ENCODE measurements at places on chromosomes 1 and 21.
A peak's percentile ranks its signal among the peaks of the same experiment; 100 is the strongest.

DNA sequence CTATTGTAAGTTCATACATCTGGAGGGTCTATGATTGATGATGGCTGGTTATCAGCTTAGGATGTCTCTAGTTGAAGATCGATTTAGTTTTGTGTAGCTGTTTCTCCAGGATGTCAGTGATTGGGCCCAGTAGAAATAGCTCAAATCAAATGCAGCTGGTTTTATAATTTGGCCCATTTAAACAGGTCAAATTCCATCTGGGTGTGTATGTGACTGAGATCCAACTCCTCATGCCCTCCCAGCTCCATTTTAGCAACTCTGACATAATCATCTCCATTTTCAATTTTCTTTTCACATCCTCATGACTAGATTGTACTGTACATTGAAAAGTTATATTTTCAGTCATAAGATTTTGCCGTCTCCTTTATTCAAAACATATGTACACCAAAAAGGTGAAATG is 99.2 kb downstream of the TPR start:
- no peak for DNase-seq

GRCh38 chr1:42146626-42147320 is 6.4 kb upstream of the GUCA2B start:
- DNase-seq, result peak; percentile 65

- peak; percentile 50 for DNase-seq
Observed at GRCh38 chr1:22416555-22417454, 34.8 kb upstream of the ZBTB40 start.

- DNase-seq, result no peak
Observed at GRCh38 chr1:11227106-11228077, 35.0 kb downstream of the MTOR start.

- no peak for DNase-seq
Observed at GRCh38 chr21:44867999-44868700, 5.3 kb downstream of the PTTG1IP start.

- no peak for DNase-seq
Observed at GRCh38 chr1:26020330-26020768, 1.2 kb upstream of the EXTL1 start.

GRCh38 chr1:230160957-230161771 is 94.1 kb downstream of the GALNT2 start:
- DNase-seq, result no peak

GRCh38 chr1:202130297-202130721 is 7.6 kb downstream of the GPR37L1 start:
- DNase-seq, result no peak

- DNase-seq, result no peak
Observed at GRCh38 chr1:201584471-201585092, 45.7 kb downstream of the NAV1 start.

GRCh38 chr1:61450454-61450853 is 274.5 kb downstream of the TM2D1 start:
- no peak for DNase-seq

DNA sequence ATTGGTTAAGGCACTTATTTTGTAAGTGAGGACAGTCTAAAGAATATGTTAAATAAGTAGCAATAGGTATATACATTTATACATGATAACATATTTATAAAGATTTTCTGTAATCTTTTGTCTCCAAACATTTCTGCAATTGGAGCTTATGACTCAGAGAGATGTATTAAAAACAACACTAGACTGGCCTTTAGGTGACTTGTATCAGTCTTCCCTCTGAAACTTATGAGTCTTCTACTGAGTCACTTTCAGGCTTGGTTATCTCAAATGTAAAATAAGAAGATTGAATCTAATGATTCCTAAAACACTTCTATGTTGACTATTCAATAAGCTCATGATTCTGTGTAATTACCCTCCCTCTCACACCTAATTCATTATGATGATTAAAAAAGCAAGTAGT is 672.6 kb upstream of the NEGR1 start:
- DNase-seq, result no peak

DNA sequence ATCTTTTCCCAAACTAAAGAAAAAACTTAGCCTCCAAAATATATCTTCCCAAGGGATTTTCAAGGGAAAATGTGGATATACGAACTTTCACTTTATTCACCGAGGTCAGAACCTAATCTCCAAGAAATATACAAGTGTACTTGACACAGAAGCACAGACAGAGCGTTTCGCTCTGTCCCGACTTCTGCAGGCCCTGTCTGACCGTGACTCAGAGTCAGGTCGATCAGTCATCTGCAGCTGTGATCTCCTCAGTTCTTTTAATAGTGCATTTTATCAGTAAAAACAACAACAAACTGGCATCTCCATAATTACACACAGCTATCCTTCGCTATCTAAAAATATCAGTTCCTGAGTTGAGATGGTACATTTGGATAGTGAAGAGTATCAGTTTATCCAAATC is 226.6 kb downstream of the TM2D1 start:
- no peak for DNase-seq

GRCh38 chr21:25857308-25858074 is 122.7 kb downstream of the GABPA start:
- no peak for DNase-seq

GRCh38 chr1:62628506-62628905 is 31.2 kb downstream of the ANGPTL3 start:
- DNase-seq, result no peak

- no peak for DNase-seq
Observed at GRCh38 chr1:55164906-55165305, 50.3 kb downstream of the USP24 start.

GRCh38 chr1:235351898-235352297 is 15.3 kb upstream of the TBCE start:
- DNase-seq, result no peak

DNA sequence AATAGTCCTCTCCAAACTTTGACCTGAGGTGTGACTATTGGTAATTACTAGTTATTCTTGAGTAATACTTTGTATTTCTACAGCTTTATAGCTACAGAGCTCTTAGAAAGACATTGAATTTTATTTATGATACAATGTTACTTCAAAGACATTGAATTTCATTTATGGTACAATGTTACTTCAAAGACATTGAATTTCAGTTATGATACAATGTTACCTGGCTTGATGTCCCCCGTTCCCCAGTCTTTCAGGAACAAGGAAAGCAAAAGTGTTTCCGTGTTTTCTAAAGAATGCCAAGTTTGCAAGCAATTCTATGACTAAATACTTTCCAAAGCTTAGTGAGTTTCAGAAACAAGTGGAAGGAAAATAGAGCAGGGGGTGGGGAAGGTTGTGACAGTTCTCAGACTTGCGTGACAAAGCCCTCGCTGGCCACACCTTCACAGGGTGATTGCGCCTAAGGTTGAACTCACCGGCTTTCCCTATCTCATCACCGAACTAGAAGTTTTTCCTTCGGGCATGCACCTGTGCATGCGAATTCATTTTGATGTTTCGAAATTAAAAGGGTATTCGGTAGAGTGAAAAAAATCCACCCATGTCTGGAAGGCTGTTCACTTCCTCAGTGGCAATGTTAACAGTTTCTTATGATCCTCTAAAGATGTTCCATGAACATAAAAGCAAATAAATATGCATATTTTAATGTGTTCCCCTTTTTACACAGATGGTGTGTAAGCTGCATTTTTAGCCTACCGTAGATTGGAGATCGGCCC is 909 bp upstream of the PAXBP1 start:
- peak; percentile 31 for DNase-seq

GRCh38 chr1:208595745-208596144 is 351.6 kb upstream of the PLXNA2 start:
- no peak for DNase-seq

DNA sequence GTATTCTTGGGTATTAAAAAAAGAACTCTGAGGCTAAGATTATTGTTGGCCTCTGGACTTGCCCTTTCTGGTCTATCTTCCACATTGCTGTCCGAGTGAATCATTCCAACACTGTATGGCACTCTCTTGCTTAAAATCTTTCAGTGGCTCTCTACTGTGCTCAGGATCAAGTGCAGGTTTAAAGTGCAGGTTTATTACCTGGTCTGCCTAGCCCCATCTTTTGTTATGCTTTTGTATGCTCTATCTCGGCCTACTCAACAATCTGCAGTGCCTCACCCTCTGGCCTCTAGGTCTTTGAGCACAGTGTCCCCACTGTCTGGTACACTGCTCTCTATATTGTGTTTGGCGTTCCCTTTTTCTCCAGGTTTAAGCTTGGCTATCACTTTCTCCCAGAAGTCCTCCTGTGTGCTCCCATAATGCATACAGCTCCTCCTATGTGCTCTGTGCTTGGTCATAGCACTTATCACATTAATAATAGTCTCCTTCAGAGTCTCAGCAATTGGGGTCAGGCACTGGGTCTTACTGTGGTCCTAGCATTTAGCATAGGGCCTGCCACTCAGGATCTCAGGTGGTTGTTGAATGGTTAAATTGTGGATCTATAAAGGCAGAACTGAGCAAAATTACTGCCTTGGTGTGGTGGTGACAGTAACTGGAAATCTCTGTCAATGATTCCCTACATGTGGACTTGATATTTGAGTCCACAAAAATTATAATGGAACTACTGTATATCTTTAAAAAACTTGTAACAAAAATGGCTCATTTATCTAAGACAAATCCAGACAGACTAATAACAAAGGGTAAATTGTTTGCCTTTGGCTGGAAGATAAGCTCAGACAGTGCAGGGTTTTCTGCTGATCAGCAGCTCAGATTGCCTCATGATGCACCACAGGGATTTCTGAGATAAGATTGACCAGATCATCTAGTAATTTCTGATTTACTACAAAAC is 10.6 kb upstream of the LDLRAD1 start:
- no peak for DNase-seq

- no peak for DNase-seq
Observed at GRCh38 chr1:173580658-173581057, 22.2 kb downstream of the SLC9C2 start.

DNA sequence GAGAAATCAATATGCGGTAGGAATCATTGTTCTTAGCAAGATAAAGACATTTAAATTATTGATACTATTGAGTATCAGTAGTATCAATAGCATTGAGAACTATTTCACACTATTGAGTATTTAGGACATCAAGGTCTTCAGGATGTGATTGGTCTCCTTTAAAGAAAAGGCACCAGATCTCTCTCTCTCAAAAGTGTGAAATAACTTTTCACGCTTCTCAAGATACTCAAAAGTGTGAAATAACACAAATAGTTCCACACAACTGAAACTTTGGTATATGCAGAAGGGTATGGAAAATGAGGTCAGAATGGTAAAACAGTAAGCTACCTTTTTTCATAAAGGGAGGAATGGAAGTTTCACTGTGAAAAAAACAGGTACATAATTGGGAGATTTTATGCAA is 6.7 kb upstream of the PYHIN1 start:
- no peak for DNase-seq

GRCh38 chr1:230791986-230792564 is 44.9 kb downstream of the CAPN9 start:
- DNase-seq, result no peak

- no peak for DNase-seq
Observed at GRCh38 chr1:87329526-87330056, 911 bp downstream of the LMO4 start.

All from GM19239 (cell line).